ENCODE measurements at places on chromosomes 12 and 14.
A peak's percentile ranks its signal among the peaks of the same experiment; 100 is the strongest.

DNA sequence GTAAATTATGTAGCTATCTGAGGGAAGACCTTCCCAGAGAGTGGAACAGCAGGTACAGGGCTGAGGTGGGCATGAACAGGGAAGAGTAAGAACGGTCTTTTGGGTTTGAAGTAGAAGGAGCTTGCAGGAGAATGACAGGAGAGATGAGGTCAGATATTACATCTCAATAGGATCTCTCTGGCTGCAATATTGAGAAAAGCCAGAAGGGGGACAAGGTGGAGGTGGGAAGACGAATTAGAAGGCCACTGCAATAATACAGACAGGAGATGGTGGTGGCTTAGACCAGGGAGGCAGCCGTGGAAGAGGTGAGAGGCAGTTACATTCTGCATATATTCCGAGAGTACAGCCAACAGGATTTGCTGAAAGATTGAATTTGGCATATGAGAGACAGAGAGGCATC lies 310.2 kb downstream of the APAF1 start:
- DNase-seq: peak; percentile 51

- no peak for DNase-seq
These were observed 12.4 kb downstream of the REM2 start for GRCh38 chr14:22895402-22895801.

DNA sequence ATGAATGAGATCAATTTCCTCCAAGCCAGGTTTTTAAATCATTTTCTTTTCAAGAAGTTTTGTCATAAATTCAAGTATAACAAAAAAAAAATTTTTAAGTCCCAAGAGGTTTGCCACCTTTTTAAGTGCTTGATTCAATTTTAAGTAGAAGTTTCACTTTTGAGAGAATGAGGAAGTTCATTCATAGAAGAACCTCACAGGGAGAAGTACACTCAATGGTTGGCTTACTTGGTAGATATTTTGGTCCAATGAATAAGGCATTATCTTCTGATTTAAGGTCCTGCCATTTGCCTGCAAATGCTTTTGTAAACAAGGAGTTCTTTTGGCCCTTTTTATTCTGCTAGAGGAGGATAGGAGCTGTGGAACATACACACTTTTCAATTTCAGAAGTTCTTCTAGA lies 96.7 kb upstream of the NOVA1 start:
- DNase-seq: no peak

GRCh38 chr12:52899338-52900035 lies 5.4 kb downstream of the KRT8 start:
- no peak for DNase-seq

DNA sequence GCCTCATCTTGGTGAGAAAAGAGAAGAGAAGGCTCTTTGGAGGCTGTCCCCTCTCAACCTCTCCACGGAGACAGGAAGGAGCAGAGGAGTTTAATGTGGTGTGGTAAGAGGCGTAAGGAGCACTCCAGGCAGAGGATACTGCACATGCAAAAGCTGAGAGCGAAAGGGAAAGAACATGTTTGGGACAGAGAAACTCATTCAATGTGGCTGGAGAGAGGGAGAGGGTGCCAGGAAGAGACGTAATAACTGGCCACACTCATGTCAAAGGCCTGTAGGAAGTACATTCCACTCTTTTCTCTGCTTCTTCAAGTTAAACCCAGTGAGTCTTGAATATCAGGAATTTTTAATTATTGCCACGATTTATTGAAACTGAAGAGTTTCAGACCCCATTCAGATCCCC lies 12.0 kb downstream of the VDR start:
- DNase-seq: no peak

DNA sequence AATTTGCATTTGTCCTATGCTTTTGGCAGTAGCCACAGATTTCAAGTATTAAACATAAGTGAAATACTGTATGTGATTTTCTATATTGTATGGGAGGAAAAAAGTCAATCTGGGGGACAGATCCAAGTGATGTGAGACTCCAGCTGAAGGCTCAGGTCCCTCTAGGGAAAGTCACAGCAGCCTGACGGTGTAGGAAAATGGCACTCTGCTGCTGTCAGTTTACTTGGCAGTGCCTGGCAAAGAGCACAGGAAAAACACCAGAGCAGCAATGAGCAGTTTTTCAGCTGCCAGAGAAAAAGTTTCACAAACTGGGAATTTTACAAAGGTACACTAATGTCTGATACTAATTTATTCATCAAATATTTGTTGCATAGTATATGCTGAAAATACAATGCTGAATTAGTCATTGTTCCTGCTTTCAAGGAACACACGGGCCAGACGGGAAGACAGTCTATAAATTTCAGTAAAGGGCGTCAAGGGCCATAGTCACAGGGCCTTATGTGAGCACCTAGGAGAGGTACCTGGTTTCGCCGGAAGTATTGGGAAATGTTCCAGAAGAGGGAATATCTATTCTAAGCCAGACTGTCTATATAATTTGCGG lies 66.2 kb upstream of the SLC38A2 start:
- DNase-seq: no peak

DNA sequence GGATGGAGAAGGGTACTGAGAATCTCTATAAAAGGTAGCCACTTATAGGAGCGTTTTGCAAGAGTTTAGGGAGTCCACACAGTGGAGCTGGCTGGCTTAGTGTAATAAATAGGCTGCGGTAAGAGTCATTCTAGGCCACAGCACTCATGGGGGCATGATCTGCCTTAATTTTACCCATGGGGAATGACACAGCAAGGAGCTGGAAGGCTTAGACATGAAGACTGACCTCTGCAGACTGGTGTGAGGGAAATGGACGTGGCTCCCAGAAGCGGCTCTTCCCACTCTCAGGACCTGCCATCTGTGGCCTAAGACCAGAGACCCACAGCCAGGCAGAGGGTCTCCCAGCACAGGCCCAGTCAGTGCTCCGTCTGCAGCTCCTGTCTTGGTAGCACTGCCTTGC lies 173.3 kb downstream of the PPM1H start:
- DNase-seq: no peak

DNA sequence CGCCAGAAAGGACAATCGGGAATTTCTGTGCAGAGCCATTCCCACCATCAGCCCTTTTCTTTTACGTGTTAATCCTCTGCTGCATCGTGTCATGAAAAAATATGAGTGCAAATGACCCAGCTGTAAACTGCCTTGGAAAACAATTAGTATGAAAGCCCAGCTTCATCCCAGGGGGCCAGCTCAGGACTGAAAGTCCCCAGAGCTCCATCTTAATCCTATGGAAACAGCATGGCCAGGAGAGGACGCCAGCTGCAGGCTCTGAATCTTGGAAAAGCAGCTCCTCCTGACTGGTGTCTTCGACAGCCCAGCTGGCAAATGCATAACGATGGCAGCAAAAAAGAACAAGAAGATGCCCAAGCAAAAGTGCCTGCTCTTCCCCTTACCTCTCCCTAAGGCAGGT lies 191.5 kb downstream of the NTF3 start:
- no peak for DNase-seq

GRCh38 chr14:68133856-68134255 lies 314.3 kb downstream of the RAD51B start:
- no peak for DNase-seq

DNA sequence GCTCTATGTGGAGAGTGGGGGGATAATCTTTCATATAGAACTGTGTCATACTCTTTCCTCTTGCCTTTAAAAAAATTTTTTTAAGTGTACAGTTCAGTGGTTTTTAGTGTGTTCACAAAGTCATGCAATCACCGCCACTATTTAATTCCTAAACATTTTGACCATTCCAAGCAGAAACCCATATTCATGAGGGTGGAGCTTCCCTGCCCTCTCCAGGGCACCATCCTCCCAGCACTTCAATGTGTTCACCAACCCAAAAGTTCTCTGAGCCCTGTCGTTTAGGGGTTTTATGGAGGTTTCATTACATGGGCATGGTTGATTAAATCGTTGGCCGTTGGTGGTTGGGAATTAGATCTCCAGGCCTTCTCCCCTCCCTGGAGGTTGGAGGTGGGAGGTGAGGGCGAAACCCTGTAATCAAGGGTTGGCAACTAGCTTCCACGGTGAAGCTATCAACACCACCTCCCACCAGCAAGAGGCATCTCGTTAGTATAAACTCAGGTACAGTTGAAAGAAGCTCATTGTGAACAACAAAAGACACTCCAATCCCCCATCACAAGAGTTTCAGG lies 42.8 kb upstream of the WNK1 start:
- DNase-seq: no peak

- DNase-seq: no peak
These were observed 31.3 kb downstream of the FBXO34 start for GRCh38 chr14:55302367-55303124.

Measured in RKO (cell line).